ENCODE measurements at places on chromosomes 7 and 10.

DNA sequence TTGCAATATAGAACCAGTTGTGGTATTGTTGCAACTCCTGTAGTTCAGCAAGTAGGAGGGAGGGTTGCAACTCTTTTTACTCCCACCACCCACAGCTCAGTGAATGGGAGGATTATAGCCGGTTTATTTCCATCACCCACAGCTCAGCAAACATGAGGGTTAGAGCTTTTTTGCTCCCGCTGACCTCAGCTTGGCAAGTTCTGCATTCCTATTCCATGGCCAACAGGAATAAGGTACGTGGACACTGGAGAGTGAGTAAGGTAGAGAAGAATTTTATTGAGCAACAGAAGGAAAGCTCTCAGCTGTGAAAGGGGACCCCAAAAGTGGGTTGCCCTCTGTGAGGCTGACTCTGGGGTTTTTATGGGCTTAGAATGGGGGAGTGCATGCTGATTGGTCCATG, 167.1 kb upstream of the SMIM30 start:
- DNase-seq = no peak

DNA sequence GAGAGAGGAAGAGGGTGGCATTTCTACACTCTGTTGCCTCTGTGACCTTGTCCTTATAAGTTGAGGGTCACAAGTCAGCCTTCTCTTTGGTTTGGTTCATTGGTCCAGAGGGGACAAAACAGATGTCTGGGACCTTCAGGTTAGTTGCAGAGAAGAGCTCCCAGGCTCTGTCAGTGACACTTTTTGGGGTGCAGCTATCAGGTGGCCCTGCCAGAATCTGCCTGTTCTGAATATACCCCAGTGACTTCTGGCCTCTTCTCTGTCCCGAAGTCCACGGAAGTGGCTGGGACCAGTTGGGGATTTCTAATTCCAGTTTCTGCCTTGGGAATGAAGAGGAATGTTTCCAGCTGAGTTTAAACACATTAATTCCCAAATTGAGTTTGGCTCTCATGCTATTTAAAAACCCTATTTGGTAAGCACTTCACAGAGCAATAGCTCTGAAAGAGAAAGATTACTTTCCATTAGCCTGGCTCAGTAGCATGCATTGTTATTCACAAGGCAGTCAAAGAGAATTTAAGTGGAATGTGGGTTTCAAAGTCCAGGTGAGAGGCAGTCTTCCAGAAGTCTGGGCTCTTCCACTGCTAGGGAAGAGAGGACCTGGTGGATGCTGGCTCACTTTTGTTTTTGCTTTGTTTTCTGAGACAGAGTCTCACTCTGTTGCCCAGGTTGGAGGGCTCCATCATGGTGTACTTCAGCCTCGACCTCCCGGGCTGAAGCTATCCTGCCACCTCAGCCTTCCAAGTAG, 237.8 kb upstream of the GALNT17 start:
- DNase-seq = no peak

DNA sequence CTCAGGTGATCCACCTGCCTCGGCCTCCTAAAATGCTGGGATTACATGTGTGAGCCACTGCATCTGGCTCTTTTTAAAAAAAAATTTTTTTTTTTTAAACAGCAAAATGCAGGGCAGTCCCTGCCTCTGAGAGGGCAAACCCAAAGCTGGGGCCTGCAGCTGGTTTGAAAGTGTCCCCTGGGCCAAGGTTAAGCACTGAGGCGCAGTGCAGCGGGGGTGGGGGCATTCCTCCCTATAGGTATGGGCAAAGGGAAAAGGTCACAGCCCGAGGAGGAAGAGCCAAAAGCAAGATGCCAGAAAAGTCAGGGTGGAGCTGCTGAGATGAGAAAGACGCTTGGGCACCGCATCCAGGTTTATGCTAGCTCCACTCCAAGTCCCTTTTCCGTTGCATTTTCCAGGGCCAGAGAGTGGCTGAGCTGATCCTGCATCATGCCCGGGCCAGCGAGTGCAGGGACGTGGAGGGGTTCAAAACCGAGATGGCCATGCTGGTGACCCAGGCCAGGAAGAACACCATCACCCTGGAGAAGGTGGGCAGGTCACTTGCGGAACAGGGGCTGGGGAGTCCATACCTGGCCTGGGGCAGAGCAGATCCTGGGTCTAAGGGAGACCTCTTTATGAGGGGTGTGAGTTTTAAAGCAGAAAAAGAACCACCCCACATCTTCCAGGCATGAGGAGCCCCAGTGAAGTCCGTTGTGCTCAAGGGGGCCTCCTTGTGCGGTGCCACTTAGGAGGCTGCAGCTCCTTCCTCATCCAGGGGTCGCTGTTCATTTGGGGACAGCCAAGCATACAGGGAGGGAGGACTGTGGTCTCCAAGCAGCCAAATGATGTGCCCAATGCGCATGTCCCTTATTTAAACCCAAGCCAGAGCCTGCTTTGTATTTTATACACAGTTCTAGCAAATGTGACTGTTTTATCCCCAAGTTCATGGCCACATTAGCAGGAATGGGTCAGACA, 7.0 kb upstream of the NDUFB2 start:
- DNase-seq = no peak

- no peak for DNase-seq
These were observed 102.0 kb upstream of the RPA3 start for GRCh38 chr7:7820409-7820808.

DNA sequence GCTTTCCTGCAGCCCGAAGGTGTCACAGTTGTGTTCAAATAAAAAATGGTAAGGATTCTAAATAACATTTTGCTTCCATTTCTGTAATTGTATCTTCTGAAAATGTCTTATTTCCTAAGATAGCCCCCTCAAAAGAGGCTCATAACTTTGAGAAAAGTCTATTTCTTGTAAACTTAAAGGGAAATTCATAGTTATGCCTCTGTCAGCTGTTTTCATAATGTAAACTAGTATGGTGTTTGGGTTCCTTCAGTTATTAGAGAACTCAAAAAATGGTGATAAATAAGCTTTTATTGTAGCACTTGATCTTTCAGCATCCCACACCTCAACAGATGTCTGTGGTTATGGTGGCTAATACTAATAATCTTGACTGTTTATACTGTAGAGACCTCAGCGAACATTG, 57.1 kb downstream of the KLHDC10 start:
- no peak for DNase-seq

GRCh38 chr7:121373177-121373576, 22.9 kb downstream of the FAM3C start:
- DNase-seq = no peak

Data from left forelimb (tissue), 1 donor.